ENCODE measurements at places on chromosomes 5 and 9.
A peak's percentile ranks its signal among the peaks of the same experiment; 100 is the strongest.

DNA sequence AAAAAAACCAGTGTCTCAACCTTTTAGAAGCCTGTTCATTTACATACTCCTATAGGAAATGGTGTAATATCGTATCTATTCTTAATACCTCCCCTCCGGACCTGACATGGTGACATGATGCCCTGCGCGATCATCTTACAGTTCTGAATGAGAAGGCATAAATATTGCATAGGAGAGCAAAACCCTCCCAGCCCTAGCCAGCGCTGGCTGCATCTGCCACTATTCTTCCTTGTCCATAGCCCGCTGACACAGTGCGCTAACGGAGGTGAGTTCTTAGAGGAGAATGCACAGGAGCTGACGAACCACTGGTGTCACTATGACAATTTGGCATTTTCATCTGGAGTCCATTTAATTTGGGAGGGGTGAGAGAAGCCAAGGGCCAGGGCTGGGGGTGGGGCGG is 290.1 kb downstream of the EFNA5 start:
- no peak for ATAC-seq

GRCh38 chr5:171342362-171343111 is 33.5 kb downstream of the TLX3 start:
- no peak for ATAC-seq

DNA sequence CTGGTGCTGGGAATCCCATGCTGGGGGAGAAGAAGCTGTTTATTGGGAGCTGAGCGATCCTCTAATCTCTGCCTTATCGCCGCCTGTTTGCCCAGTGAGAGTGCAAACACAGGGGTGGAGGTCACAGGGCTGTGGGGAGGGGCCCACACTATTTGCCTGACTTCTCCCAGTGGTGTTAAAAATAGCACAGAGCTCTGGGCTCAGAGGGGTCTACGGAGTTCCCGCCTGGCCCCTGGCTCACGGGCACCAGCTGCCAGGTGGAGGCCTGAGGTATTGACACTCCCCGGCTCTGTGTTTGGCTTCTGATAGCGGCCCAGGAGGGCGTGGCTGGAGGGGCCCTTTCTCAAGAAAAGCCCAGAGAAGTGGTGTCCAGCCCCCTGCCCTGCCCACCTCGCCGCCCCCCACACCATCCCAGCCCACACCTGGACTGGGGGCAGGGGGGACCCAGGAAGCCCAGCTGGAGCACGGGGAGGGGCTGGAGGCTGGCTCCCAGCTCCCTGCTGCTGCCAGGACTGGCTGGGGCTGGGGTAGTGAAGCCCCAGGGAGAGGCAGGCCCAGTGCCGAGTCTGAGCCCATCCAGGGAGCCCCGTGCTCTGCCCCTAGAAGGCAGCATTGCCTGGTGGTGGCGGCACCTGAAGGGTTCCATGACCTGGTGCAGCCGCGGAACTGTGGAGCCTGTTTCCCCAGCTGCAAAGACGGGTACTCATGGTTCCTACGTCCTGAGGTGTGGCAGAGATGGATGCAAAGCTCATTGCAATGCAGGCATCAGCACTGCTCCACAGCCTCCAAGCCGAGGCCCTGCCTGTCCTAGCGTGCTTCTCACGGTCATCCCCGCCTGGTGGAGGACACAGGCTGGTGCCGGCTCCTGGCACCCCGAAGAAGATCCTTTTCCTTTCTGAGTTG is 35.7 kb upstream of the EGFL7 start:
- ATAC-seq = no peak

DNA sequence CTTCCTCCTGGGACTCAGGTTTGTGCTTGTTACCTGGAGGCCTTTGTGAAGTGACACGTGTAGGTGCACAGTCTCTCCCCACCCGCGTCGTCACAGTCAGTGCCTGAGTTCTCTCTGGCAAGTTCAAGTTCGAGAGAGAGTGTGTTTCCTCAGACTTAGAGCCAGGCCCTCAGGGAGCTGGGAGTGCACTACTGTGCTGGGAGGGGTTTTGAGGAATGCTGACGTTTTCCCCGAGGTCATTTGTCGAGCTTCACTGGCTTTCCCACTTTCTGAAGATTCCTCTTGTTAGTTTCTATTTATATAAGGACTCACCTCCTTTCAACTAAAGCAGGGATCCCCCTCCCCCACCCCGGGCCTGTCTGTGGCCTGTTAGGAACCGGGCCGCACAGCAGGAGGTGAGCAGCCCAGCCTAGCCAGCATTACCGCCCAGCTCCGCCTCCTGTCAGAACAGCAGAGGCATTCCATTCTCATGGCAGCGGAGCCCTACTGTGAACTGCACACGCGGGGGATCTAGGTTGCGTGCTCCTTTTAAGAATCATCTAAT is 209.2 kb downstream of the DIRAS2 start:
- ATAC-seq = no peak

DNA sequence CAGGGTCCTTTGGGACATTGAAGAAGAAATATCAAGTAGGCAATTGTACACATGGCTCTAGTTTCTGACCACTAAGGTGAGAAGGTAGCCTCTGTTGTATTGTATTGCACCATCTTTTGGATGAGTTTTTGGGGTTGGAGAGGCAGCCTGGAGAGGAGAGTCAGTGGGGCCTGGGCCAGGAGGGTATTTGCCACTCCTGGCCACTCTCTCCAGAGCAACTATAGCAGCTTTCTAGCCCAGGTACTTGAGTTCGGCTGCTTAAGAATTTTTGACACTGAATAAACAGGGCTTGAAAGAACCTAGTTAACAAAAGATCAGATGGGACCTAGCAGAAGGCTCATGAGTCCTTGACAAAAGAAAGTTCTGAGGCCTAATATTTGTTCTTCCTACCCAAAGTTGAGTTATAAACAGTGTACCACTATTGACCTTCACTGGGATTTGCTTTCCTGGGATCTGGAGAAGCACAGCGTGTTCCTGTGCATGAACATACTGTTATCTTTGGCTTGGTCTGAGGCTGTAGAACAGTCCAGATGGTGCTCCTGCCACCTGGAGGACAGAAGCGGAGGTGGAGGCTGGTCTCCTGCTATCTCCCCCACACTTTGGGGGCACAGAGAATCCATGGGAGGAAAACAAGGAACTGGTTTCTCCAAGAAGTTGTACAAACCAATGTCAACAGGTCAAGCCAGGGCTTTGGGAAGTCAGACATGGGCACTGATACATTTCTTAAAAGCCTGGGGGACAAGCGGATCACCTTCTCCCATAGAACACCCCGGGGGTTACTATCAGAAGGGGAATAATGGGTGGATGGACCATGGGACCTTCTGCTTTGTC is 110.4 kb upstream of the LIFR start:
- ATAC-seq = no peak

- ATAC-seq = no peak
These were observed 2.5 kb downstream of the PRDM6 start for GRCh38 chr5:123091298-123092222.

DNA sequence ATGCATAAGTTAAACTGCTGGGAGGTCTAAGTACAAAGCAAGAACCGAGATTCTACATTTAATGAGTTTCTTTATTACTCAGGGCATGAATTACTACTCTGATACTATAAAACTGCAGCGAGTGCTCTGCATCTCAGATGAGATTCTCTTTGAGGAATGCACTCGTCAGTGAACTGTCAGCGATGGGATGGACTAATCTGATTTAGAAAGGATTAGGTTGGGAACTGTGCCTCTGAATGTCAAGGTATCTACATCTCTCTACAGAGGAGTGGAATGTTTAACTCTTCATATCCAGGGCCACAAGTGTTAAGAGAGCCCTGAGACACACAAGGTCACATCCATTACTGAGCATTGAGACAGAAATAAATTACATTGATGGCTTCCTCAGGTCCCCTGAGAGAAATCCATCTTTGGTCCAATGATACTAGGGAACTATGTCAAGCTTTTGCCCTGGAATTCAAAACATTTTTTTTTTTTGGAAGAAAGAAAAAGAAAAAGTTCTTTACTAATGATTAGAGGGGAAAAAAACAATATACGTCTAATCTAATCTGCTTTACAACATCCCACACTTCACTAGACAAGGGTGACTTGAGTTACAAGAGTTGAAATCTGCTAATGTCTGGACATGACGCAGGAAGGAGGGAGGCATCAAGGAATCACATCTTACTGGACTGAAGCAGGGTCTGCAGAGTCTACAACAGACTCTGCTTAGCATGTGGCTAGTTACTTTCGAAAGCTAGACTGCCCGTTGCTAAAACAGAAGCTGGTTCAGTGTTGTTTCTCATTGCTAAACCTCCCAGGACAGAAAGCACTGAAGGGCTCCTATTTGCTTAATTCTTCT is 270.0 kb upstream of the TLE4 start:
- no peak for ATAC-seq

DNA sequence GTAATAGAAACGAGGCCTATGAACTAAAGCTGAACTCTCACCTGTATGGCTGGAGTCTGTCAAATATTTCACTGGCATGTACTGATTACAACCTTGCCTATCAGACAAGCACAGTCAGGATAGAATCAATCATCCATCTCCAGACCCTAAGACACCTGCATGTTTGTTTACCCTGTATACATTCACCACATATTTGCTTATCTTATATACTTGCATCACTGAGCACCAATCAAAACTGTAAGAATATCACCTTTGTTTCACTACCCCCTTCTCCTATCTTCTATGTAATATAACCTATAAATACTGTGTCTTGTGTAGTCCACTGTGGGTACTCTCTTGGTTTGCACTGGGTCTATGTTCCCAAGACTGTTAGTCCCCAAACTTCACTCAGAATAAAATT is 1085.7 kb downstream of the TAF11L14 start:
- ATAC-seq = no peak

DNA sequence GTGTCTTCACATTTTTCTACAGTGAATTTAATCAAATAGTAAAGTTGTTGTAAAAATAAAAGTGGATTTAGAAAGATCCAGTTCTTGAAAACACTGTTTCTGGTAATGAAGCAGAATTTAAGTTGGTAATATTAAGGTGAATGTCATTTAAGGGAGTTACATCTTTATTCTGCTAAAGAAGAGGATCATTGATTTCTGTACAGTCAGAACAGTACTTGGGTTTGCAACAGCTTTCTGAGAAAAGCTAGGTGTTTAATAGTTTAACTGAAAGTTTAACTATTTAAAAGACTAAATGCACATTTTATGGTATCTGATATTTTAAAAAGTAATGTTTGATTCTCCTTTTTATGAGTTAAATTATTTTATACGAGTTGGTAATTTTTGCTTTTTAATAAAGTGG is 60.4 kb downstream of the MTAP start:
- ATAC-seq = no peak

DNA sequence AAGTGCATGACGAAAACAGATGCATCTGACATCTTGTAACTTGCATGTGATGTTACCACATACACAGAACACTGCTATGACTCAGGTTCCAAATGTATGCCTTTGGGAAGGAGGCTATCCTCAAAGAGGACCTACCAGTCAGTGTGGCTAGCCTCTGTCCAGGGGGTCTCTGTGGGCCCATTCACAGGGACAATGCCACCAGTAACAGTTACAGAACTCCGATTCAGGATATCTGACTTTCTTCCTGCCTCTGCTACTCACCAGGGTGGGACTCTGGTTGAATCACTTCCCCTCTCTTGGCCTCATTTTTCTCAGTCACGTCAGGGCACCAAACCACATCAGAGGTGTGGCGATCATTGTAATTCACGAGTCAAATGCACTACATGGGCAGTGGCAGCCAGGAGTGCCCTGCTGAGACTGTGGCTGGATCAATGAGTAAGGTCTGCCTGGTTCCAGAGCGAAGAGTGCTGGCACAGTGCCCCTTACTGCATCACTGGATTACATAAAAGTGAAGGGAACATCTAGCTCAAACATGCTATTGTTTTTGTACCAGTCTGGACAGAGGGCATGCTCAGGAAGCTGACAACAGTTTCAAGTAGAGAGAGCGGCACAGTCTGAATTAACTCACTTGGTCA is 13.2 kb downstream of the ATOX1 start:
- peak; percentile 83 for ATAC-seq

- no peak for ATAC-seq
These were observed 32.4 kb downstream of the NNT start for GRCh38 chr5:43635374-43635773.

GRCh38 chr9:95409650-95410426 is 92.3 kb upstream of the FANCC start:
- ATAC-seq = no peak

GRCh38 chr5:5348135-5348534 is 74.3 kb upstream of the ICE1 start:
- no peak for ATAC-seq

DNA sequence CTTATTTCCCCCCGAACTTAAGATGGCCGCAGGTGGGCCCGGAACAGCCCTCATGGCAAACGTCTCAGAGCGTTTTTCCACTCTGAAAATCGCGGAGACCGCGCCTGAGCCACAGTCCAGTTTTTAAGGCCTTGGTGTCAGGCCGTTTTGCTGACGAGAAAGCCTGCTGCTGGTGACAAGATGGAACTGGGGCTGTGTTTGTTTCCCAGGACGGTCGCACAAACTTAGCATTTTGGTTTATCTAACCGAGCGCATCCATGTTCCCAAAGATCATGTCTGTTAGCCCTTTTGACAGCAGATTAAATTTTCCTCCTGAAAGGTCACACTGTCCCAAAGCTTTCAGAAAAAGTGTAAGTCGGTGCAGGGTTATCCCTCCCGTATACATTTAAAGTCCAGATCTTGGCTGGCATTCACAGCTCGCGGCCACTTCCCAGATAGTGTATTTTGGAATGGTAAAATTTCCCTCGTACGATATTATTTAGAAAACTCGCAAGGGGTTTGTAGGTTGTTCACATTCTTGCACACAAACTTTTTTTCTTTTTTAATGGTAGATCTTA is 812 bp downstream of the SREK1 start:
- peak; percentile 80 for ATAC-seq

- no peak for ATAC-seq
These were observed 55.8 kb upstream of the ACTBL2 start for GRCh38 chr5:57538341-57538955.

DNA sequence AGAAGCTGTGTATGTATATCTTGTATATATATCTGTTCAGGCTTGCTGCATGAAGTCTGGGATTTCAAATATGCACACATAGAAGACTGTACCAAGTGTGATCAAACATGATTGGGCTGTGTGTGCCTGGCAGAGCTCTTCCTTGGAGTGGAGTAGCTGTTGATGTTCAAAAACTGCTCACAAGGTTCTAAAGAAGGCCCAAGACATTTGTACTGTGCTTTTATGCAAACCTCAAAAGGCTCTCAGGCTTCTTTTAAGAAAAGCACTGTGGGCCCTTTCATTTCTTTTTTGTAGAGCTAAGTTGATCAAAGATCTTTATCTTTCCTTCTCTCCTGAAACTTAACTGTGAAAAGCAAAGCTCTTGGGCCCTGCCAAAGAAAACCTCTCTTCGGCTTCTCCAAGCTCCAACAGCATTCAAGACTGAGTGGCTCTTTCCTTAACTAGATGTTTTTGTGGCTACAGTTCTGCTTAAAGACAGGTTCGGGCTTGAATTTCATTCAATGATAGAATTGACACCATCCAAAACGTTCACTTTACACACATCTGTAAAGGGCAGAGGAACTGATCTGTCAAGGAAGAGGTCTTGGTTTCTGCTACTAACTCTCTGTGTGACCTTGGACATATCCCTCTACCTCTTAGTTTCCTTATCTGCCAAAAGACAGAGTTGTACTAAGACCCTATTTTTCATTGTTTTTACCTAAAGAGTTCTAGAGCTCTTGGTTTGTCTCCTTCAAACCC is 105.8 kb upstream of the IL6ST start:
- ATAC-seq = no peak

- ATAC-seq = no peak
These were observed 18.4 kb upstream of the F2RL2 start for GRCh38 chr5:76641514-76642120.
